ENCODE measurements at places on chromosomes 7 and 10.
A peak's percentile ranks its signal among the peaks of the same experiment; 100 is the strongest.

GRCh38 chr7:64485623-64486022, 77.2 kb downstream of the ZNF680 start:
- no peak for DNase-seq

GRCh38 chr7:1377111-1377909, 82.0 kb downstream of the MICALL2 start:
- no peak for DNase-seq

DNA sequence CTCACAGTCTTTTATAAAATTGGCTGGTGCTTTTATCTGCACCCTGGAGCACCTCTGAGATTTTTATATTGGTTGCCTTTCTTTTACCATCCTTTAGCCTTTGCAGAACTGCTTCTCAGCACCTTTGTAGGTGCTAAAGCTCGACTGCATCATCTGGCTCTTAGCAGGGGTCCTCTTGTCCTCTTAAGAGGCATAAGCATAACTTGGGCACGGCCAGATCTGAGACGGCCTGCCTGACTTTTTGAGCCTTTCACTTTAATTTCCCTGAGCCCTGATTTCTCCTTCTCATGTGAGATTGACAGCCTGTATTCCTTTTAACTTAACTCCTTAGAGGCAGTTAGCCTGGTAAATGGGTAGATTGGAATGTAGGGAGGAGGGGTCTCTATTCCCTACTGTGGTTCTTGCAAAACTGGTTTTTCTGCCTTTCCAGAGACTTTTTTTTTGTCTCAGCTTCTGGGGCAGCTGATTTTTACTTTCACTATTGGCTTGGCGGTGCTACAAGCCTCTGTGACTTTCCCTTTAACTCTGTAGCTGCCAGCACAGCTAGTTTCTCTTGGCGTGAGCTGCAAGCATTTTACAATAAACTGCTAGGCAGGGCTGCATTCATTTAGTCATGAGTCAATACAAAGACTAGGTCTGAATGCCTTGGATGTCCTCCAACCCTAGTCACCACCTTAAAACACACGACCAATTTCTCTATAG, 24.0 kb downstream of the ZPBP start:
- DNase-seq, result peak; percentile 25

DNA sequence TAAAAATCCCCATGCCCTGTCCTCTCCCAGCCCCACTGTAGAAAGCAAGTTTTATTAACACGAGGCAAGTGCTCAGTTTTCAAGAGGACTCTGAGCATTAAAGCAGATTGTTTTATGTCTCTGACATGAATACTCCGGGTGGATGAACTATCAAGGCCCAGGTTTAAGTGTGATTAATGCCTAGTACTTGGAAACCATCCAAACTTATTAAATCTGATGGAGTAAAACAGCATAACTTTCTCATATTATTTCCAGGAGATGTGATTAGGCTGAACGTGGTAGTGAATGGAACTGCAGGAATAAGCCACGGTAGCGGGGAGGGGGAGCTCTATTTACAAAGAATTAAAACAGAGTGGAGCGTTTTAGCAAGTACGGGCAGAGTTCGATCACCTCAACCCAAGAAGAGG, 144.2 kb upstream of the RNF32 start:
- no peak for DNase-seq

- no peak for DNase-seq
Observed at GRCh38 chr10:11761431-11761830, 19.2 kb downstream of the ECHDC3 start.

DNA sequence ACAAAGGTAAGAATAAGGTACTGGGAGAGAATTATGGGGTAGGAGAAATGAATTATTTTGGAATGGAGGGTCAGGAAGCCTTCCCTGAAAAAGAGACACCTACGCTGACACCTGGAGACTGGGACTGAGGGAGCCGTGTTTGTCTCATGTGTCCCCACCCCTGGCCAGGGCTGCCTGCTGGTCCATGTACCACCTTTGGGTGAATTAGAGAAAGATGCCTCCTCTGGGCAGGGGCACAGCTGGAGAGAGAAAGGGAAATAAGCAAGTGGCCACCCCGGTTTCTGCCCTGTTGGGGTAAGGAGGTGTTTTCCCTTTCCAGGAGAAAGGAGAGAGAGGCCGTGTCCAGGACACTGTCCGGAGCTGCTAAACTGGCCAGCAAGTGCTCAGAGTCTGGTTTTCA, 21.8 kb downstream of the UBTD1 start:
- DNase-seq, result no peak

- DNase-seq, result no peak
Observed at GRCh38 chr10:125734148-125734547, 14.6 kb downstream of the EDRF1 start.

DNA sequence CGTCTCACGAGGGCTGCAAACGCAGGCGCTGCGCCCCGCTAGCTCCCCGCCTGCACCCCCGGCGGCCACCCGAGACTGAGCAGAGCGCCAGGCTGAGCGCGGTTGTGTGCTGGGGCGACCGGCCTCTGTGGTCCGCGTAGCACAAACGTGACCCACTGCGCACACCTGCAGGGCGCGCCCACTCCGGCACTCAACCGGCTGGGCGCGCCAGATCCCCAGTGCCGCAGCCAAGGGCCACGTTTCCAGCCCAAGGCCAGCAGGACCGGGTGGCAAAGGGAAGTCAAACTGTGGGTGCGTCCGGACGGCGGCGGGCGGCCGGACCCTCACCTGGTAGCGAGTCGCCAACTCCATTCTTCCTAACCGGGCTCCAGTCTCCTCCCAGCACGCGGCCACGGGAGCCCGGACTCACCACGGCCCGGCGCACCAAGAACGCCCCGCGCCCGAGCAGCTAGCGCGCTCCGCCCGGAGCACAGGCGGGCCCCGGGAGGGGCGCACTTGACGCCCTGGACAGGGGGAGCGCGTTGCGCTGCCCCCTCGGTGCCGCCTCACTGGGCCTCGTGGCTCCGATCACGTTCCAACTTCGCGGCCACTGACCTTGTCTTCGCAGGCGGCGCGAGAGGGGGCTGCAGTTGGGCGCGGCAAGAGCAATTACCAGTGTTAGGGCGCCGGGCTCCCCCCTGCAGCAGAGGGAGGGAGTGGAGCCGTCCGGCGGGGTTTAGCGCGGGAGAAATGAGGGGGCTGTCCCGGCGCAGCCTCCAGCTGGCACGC, at the start of gene CDCA7L:
Gene CDCA7L (minus strand): TSS at position 446 of the 768 bp plus-strand sequence. CDS start 95 bp downstream, at position 351.
- DNase-seq, result peak; percentile 96

- DNase-seq, result no peak
Observed at GRCh38 chr10:66183028-66183427, 742.8 kb upstream of the LRRTM3 start.

- no peak for DNase-seq
Observed at GRCh38 chr10:101744267-101744666, 31.6 kb downstream of the FGF8 start.

GRCh38 chr10:132296666-132297443, 10.9 kb downstream of the STK32C start:
- no peak for DNase-seq

DNA sequence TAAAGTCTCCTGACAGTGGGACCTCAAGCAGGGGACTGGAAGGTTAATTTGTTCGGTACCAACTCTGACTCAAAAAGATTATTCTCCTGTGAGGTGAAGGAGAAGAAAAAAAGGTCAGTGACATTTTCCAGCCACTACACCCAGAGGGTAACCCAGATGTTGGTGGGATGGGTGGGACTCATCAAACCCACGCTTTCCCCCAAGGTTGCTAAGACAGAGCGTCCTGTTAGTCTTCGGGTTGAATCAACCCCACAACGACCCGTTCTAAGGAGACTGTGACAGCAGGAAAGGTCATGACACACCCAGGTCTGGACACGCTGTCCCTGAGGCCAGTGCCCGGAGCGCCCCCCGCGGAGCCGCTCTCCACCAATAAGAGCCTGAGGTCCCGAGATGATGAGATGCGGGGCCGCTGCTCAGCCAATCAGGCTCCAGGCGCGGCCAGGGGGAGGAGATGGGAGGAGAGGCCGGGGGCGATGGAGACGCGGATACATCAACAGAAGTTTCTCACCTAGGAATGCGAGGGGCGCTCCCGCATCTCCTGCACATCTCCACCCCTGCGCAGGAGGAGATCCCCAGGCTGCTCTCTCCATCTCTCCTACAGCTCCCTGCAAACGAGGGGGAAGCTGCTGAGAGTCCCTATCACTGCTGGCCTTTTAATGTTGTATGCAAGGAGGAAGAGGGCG, at the start of gene WNT16:
Gene WNT16 (plus strand): TSS at position 493 of the 683 bp plus-strand sequence. CDS start 293 bp downstream, outside the sequence.
- DNase-seq, result peak; percentile 33

DNA sequence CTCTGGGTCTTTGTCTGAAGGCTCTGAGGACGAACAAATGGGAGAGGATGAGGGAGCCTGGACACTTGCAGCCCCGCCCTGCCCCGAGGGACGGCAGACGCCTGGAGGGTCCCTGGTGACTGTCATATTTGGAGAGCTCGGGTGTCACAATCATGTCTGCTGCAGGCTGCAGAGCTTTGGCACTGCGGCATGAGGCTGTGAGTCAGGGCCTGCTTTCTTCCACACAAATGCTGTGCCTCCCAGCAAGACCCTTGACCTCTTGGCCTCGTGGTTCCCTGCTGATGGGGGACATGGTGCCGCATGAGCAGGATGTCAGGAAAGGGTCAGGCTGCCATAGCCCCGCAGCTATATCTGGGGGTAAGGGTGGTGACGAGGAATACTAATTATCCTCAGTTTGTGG, 64.9 kb upstream of the PPIF start:
- no peak for DNase-seq

GRCh38 chr7:1503816-1504775, at the start of gene INTS1:
TSS of gene INTS1 (minus strand) at chr7:1504389. CDS start at chr7:1503960, 429 bp downstream.
- peak; percentile 89 for DNase-seq

DNA sequence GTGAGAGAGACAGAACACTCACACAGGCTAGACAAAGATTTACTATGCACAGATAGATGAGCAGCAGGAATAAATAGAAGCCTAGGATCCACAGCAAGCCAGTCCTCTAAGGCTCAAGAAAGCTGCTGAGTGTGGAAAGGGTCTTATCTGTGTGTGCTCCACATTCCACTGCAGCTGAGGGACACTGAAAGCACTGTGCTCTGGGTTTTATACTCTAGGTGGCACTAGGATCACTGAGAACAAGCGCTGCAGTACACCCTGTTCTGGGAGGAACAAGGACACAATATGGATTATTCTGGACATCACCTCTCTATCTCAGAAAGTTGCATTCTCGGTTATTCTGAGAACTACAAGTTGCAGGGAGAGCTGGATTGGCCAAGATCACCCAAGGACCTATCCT, 4.9 kb upstream of the KLHL7 start:
- no peak for DNase-seq

- no peak for DNase-seq
Observed at GRCh38 chr10:78623578-78624215, 445.1 kb upstream of the ZMIZ1 start.

GRCh38 chr7:146641491-146641890, 524.9 kb downstream of the CNTNAP2 start:
- DNase-seq, result no peak

DNA sequence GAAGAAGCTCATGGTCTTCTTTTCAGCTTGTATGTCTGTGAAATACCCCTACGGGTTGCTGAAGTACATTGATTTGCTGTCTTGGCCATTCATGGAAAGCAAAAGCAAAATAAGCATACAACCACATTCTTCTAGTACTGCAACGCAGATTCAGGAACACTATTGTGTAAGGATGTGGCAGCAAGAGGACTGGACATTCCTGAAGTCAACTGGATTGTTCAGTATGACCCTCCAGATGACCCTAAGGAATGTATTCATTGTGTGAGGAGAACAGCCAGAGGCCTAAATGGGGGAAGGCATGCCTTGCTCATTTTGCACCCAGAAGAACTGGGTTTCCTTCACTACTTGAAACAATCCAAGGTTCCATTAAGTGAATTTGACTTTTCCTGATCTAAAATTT, 133.4 kb upstream of the ANKRD1 start:
- DNase-seq, result no peak

DNA sequence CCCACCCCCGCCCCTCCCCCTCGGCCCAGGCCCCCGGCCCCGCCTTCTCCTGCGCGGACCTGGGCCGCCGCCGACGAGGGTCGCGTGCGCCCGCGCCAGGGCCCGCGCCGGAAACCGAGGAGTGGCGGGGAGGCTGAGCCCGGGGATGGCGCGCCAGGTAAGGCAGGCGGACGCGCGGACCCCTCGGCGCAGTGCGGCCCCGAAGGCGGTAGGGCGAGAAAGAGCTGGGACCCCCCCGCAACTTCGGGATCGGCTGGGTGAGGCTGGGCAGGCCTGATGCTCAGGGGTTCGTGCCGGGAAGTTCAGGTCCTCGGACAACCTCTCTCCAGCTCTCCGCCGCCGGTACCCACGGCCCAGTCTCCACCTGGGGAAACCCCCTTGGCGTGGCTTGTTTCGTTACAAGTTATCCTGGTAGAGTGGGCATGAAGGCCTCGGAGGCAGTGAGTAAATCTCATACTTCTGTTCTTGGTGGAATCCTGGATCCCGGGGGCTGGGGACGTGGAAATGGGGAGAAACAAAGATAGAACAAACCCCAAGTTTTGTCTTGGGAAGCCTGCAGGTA, 58.4 kb downstream of the ZNF467 start:
- no peak for DNase-seq

GRCh38 chr10:112914288-112914952, 35.6 kb upstream of the TCF7L2 start:
- DNase-seq, result no peak

DNA sequence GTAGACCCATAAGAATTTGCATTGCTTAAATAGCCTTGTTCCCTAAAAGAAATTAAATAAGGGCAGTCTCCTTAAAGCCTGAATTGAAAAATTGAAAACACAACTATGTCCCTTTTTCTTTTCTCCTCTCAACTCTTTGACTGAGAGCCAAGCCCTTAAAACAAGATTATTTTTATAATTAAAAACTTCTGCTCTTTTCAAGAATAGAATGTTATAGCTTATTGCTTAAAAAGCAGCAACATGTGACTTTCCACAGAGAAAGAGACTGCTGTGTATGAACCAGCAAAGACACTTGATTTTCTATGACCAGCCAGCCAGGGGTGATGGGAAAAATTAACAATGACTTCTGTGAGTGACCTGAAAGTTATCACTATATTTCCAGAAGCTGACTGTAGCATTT, 295.2 kb upstream of the CELF2 start:
- DNase-seq, result no peak

DNA sequence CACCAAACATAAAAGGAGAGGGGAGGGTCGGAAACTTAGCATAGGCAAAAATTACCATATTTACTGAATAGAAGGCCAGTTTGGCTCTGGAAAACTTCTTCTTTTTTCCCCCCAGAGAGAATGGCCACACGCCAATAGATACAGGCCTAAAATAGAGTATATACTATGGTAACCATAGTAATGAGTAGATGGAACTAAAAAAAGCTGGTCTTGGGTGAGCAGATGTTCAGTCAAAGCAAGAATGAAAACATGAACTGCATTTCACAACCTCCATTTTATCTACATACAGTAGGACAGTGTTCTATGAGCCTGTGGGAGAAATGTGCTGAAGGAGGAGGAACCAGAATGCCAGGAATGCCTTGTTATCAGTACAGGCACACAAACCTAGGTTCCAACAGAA, 141.7 kb upstream of the SEMA3A start:
- no peak for DNase-seq

- no peak for DNase-seq
Observed at GRCh38 chr7:91446819-91447218, 182.6 kb downstream of the FZD1 start.

GRCh38 chr7:93279541-93279940, 47.4 kb downstream of the VPS50 start:
- no peak for DNase-seq

- no peak for DNase-seq
Observed at GRCh38 chr10:124827474-124827873, 25.9 kb downstream of the ABRAXAS2 start.

Data from naive B cell (primary cell).